GM18507 (cell line): ENCODE measurements at places on chromosomes 7 and 10.

DNA sequence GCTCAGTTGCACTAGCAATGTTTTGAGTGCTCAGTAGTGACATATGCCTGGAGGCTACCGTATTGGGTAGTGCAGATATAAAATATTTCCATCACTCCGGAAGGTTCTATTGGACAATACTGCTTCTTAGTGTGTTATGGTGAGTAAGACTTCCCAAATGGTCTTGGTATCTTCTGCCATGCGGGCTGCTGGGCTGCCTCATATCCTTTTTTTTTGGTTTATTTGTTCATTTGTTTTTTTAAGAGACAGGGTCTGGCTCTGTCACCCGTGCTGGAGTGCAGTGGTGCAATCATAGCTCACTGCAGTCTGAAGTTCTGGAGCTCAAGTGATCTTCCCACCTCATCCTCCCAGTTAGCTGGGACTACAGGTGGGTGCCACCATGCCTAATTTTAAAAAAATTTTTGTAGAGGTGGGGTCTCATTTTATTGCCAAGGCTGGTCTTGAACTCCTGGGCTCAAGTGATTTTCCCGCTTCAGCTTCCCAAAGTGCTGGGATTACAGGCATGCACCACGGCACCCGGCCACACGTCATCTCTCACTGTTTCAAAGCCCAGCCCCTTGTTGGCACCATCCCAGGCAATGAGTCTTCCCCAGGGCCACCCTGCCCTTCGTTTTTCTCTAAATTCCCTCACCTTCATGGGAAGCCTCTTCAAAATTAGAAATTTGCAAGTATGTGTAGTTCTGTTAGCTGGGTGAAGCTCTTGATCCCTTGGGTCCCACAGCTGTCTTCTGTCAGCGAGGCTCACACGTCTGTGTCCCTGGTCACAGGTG, 111.0 kb upstream of the KLF14 start:
- DNase-seq, result no peak

DNA sequence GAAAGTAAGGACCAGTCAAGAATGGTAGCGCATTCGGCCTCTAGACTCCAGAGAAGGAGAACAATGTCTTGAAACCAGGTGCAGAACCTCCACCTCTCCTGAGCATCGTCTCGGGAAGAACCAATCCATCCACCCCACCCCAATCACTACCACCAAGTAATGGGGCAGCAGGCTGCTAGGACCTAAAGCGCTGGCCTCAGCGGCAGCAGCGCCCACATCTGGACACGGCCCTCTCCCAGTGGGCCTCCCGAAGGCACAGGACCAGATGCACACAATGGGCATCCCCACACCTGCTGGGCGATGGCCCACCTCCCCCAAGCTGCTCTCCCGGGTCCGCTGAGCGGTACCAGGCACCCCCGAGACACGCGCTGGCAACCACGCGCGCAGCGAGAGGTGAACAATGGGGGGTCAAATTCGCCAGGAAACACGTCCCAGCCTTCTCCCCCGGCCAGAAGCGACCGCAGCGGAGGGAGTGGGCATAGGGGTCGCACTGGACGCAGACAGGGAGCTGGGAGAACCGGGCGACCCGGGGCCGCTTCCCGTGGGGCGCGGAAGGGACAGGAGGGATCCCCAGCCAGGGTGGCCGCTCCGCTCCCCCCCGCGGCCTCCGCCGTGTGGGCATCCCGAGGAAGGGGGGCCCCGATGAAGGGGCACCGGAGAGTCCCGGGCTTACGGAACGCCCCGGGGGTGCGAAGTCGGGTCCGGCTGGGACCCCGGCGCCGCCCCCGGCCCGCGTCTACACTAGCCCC, 506 bp downstream of the CTTNBP2 start:
- no peak for DNase-seq

GRCh38 chr7:1012004-1012715, 29.2 kb downstream of the CYP2W1 start:
- DNase-seq, result no peak

DNA sequence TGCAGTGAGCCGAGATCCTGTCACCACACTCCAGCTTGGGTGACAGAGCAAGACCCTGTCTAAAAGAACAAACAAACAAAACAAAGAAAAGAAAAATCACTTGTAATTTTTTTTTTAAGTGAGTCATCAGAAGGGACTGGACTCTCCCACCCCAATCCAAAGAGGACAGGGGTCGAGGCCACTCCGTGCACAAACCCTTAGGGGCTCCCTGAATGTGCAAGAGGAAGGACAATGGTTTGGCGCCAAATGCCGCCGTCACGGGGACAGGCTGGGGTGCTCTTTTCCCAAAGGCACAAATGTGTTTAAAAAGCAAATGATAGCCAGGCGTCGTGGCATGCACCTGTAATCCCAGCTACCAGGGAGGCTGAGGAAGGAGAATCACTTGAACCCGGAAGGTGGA, 23.8 kb downstream of the RCC1L start:
- no peak for DNase-seq

- no peak for DNase-seq
These were observed 30.9 kb downstream of the GIMAP8 start for GRCh38 chr7:150481186-150481920.

DNA sequence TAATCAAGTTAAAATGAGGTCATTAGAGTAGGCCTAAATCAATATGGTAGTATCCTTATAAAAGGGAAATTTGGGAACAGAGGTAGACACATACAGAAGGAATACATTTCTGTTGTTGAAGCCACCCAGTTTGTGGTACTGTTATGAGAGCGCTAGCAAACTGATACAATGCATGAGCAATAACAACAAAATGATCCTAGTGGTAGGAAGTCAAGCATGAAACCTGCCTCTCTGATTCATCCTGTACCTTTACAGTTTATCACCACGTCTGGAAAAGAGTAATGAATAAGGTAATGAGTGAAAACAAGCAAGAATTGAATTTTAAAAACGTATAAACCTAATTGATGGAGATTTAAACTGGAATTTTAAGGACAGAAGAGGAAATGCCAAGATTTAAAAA, 217.2 kb downstream of the PCLO start:
- no peak for DNase-seq

GRCh38 chr10:44979281-44980191, 927 bp upstream of the DEPP1 start:
- DNase-seq, result no peak

DNA sequence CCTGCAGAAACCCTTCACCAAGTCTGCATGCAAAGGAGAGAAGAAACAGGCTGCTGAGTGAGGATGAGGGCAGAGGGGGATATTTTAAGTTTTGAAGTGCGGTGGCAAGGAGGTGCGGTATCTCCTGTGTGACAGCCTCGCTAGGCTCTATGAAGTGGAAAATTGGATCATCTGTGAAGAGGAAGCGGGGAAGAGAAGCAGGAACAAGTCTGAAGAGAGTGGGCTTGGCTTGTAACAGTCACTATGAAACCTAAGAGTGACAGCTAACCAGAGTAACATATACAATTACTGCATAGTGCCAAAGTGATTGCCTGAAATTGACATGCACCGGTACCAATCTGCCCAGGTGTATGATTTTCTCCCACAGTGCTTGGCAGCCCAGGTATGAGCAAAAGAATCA, 287.5 kb upstream of the KLF14 start:
- DNase-seq, result no peak

GRCh38 chr7:54961391-54961790, 57.4 kb upstream of the EGFR start:
- no peak for DNase-seq

DNA sequence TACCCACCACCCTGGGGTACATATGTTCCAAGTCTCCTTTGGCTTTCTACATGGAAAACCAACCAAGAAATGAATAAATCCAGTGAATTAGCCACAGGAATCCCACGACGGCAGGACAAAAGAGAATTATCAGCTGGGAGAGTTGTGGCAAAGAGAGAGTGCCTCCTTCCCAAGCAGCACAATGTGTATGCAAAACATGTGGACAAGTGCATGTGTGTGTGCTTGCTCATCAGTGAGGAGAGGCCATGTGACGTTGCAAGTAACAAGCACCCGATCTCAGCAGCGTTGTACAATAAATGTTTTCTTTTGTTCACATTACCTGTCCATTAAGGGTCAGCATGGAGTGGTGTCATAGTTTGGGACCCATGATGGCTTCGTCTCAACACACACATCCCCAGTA, 50.0 kb upstream of the EMX2 start:
- DNase-seq, result no peak

DNA sequence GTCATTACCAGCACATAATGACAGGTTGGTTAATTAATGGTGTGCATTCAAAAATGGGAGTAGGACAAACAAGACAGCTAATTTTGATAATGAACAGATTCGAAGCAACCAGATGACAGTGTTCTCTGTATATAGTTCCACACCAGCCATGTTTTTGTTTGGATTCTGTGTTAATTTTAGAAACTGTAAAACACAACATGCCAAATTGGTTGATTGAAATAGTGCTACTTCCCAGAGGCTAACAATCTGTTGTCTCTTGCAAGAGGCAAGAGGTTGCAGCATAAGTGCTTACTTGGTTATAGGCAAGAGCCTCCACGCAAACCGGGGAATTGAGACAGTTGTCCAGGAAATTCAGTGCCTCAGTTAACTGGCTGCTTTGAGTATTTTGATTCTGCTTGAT, 170.2 kb upstream of the HABP2 start:
- DNase-seq, result no peak

- no peak for DNase-seq
These were observed 7.9 kb downstream of the RET start for GRCh38 chr10:43084812-43085211.

GRCh38 chr10:113780681-113781250, 29.3 kb downstream of the PLEKHS1 start:
- DNase-seq, result no peak

GRCh38 chr7:55878691-55879090, 8.6 kb upstream of the ZNF713 start:
- DNase-seq, result no peak

GRCh38 chr7:93043385-93043985, 74.3 kb downstream of the SAMD9 start:
- no peak for DNase-seq

DNA sequence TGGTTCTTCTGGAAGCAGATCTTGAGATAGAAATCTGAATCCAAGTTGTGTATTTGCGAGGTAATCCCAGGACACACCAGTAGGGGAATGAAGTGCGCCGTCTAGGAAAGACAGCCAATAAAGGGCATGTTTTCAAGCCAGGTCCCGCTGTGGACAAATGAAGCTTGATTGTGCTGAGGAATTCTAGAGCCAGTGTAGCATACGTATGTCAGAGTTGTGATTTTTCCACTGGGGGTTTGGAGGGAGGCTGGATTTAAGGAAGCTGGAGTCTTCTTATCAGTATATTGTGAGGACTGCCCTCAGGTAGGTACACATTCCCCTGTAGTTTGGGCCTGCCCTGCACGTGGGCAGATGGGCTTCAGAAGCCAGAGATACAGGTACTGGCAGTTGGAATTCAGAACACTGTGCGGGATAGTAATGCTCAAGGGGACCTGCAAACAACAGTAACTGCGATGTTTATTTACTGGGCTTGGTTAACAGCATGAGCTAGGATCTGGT, 50.9 kb downstream of the GALNT11 start:
- no peak for DNase-seq

- DNase-seq, result no peak
These were observed 89.3 kb downstream of the TEX36 start for GRCh38 chr10:125593644-125594043.

- DNase-seq, result no peak
These were observed 207.6 kb upstream of the KLF6 start for GRCh38 chr10:3992382-3993178.

DNA sequence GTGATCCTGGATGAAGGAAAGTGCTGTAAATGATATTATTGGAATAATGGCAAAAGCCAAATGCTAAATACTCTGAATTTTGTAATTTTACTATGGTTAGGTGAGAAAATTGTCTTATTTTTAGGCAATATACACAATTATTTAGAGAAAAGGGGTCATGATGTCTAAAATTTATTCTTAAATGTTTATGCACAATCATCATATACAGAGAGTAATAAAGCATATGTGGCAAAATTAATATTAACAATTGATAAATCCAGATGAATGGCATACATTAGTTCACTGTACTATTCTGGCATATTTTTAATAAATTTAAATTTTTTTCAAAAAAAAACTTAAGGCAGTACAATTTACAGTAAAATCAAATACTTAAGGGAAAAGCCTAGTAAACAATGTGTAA, 7.4 kb downstream of the IPMK start:
- no peak for DNase-seq

GRCh38 chr10:85786401-85786899, 580.1 kb downstream of the GRID1 start:
- DNase-seq, result no peak

- no peak for DNase-seq
These were observed 112.4 kb upstream of the PPP2R2D start for GRCh38 chr10:131788386-131788785.

GRCh38 chr10:112775892-112776674, 174.0 kb upstream of the TCF7L2 start:
- DNase-seq, result no peak

DNA sequence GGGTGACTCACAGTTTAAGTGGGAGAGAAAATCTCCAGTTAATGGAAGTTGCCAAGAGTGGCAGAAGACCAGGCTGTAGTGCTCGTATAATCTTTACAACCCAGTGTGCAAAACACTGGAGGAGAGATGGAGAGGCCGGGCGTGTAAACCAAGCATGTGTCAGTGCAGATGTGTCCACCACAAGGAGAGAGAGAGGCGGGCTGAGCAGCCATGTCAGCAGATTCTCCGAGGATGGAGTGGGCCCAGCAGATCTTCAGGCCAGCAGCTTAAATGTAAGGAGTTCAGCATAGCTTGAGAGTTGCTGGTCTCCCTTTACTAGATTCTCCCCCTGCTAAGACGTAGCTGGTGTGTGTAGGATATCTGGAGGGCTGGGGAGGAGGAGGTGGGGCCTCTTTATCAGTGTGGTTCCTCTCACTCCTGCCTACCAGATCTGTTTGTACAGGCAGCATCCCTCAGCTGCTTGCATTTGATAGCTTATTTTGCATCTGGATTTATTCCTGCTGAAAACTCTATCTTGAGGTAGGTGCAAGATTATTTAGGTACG, 13.7 kb downstream of the BPGM start:
- DNase-seq, result no peak

GRCh38 chr10:89207801-89208551, 859 bp upstream of the CH25H start:
- no peak for DNase-seq

- no peak for DNase-seq
These were observed 173.8 kb downstream of the TRIL start for GRCh38 chr7:28784171-28784902.
